ENCODE measurements at places on chromosomes 7 and 10. TPM values are rescaled to one million over a fixed set of nuclear protein-coding genes. Genes with fewer than 3 reads are reported as not detected.
A peak's percentile ranks its signal among the peaks of the same experiment; 100 is the strongest.

Gene EBF3
- total RNA-seq = 0.51 TPM

DNA sequence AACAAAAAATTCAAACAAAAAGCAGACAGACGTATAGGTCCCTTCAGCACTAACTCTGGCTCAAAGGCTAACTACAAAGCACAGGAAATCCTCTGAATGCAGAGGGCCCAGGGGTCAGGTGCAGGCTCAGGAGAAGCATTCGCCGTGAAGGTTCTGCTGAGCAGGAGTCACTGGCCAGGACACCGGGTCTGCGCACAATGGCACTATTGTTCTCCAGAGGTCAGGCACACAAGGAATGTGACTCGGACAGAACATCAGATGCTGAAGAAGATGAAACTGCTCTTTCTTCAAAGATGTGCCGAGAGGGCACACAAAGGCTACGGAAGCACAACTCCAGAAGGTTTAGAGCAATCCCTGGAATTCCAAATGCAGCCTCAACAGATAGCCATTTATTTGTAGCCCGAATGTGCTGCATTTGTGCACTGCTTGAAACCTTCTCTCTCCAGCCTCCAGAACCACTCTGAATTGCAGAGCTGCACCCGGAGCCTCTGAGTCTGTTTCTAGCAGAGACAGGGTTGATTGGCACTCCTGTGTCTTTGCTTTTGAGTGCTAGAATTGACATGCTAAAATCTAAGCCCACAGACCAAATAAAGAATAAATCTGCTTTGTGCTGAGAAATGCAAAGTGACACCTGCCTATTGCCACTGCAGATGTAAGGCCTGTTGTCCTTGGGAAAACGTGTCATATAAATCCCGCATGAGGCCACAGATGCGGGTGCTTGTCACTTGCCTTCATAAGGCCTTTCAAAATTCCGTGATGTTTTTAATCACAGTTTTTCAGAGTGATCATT, 85.4 kb upstream of the AFAP1L2 start:
- no peak overlapping the region for H3K4me3 ChIP-seq
- H3K36me3 ChIP-seq = peaks cover 12% of the 10 kb centered on the region
- H3K27ac ChIP-seq = no peak overlapping the region
- no peaks in the 10 kb centered on the region for H3K27me3 ChIP-seq
- no peak for DNase-seq

Gene ZNF503
- 44.6 TPM for total RNA-seq

Gene WNT8B
- not detected for total RNA-seq

DNA sequence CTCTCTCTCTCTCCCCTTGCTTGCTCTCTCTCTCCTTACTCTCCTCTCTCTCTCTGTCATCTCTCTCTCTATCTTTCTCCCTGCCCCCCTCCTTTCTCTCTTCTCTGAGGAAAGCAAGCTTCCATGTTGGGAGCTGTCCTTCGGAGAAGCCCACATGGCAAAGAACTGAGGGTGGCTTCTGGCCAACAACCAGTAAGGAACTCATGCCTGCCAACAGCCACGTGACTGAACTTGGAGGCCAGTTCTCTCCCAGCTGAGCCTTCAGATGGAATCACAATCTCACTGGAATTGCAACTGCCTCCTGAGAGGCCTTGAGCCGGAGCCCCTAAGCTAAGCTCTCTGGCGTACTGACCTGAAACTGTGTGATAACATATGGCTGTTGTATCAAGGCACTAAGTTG, 12.0 kb upstream of the DHTKD1 start:
- no peaks in the 10 kb centered on the region for H3K27me3 ChIP-seq
- H3K4me3 ChIP-seq = no peak overlapping the region
- no peaks in the 10 kb centered on the region for H3K4me1 ChIP-seq
- H3K27ac ChIP-seq = no peak overlapping the region

DNA sequence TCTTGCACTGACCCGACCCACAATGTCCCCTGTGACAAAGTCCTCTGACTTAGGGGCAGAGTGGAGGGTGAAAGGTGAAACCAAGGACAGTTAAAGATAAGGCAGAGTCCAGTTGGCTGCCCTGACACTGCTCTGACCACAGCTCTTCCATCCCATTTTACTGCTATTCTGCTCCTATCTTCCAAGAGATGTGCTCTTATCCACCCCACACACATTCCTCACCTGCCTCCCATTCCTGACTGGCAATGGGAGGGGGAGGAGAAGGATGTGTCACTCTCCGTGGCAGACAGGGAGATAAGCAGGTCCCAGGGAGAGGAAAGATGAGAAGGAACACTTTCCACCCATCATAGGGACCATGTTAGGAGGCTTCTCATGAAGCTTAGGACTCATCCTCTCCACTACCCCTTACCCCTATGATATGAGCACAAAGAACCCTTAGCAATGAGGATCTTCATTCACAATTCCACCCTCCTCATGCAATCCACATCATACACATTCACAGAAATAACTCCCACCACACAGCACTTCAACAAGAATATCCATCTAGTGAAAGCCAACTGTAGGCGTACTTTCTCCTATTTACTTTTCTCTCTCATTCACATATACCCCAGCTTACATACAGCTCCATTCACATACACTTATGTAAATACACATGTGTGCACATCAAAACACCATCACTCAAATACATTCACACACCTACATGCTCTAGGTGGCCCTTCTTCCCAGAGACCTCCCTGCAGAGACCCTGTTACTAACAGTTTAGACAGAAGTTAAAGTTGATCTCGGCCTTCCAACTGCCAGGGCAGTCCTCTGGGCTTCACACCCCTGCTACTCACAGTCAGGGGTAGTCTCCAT, 6.6 kb downstream of the SYNPO2L start:
- peak overlapping the region; percentile 68 for H3K27ac ChIP-seq
- H3K4me1 ChIP-seq = peaks cover 28% of the 10 kb centered on the region
- no peaks in the 10 kb centered on the region for H3K27me3 ChIP-seq
- DNase-seq = no peak
- H3K4me3 ChIP-seq = no peak overlapping the region
- H3K36me3 ChIP-seq = no peaks in the 10 kb centered on the region

DNA sequence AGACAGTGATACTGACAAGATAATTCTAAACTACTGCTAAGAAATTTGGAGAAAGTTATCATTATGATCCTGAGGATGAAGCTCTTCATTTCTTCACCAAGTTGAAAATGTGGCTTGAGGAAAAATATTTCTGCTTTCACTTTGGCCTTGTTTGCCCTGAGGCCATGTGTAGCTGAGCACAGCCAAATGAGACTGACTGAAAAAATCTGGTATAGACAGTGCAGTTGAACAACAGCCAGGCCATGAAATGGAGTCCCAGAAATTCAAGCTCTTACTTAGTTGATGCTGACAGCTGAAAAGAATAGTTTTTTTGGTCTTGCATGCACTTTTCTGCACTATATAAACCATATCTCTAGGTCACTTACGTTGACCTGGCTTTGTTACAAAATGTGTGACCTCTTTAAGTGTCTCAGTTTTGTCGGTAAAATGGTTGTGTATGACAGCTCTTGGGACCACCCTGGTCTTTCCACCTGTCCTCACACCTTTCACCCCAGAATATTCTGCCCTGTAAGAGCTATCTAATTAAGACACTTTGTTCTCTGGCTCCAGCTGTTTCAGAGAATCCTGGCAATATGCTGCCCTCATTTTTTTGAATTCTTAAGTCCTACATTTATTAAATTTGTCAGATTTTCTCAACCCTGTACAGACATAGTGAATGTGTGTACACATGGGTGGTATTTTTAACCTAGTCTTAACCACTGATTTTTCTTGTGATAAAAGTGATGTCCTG, 91.3 kb downstream of the CD36 start:
- peak overlapping the region; percentile 10 for H3K27ac ChIP-seq
- H3K27me3 ChIP-seq = no peaks in the 10 kb centered on the region
- H3K4me3 ChIP-seq = no peak overlapping the region

Gene ADAM8
- 93.2 TPM for total RNA-seq

- no peak for DNase-seq
- H3K27ac ChIP-seq = no peak overlapping the region
- no peaks in the 10 kb centered on the region for H3K4me1 ChIP-seq
- no peaks in the 10 kb centered on the region for H3K27me3 ChIP-seq
- H3K4me3 ChIP-seq = no peak overlapping the region
Measured at GRCh38 chr7:18680576-18680975, 185.0 kb downstream of the HDAC9 start.

- DNase-seq = no peak
- H3K36me3 ChIP-seq = peaks cover 4% of the 10 kb centered on the region
- H3K27me3 ChIP-seq = no peaks in the 10 kb centered on the region
- H3K4me3 ChIP-seq = no peak overlapping the region
- H3K4me1 ChIP-seq = no peaks in the 10 kb centered on the region
Measured at GRCh38 chr10:58806323-58806722, 293.7 kb downstream of the BICC1 start.

Gene RSU1
- 48.4 TPM for total RNA-seq

Gene NODAL
- total RNA-seq = not detected

DNA sequence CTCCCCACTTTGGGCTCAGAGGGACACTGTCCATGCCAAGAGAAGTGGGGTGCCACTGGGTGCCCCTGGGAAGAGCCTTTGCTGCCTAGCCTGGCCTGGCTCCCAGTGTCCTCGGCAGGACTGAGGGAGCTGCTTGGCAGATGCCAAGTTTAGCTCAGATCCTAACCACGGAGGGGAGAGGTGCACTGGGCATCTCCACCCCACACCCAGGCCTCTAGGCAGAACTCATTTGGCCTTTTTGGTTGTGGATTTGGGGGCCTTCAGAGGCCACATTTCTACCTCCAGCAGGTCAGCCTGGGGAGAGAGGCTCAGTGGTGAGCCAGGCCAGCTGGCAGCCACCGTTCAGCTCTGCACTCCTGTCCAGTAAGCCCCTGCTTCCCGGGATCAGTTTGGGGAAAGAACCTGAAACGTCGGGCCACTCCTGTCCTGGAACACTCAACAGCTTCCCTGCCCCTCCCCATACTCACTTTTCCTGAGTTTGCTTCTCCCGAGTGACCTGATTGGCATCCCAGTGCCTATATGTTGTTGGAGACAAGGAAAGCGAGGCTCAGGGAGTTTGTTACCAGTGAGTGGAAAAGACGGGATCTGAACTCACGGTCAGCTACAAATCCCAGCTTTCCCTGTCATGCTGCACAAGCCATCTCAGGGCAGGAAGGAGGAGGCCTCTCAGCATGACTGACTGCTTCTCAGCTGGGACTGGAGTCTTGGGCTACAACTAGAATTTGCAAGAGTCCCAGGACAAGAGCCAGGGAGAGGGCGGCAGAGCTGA, 11.2 kb upstream of the CXCL12 start:
- no peak overlapping the region for H3K4me3 ChIP-seq
- no peak for DNase-seq
- H3K4me1 ChIP-seq = no peaks in the 10 kb centered on the region
- H3K36me3 ChIP-seq = no peaks in the 10 kb centered on the region
- no peaks in the 10 kb centered on the region for H3K27me3 ChIP-seq

Gene ITIH5
- total RNA-seq = 14.4 TPM

GRCh38 chr7:30969604-30969970, 5.8 kb downstream of the GHRHR start:
- no peaks in the 10 kb centered on the region for H3K27me3 ChIP-seq
- H3K36me3 ChIP-seq = no peaks in the 10 kb centered on the region
- DNase-seq = no peak
- H3K27ac ChIP-seq = no peak overlapping the region
- H3K4me1 ChIP-seq = peaks cover 38% of the 10 kb centered on the region
- no peak overlapping the region for H3K4me3 ChIP-seq

Gene MEOX2
- total RNA-seq = 17.2 TPM

Gene PNLIPRP1
- total RNA-seq = 1.7 TPM
